ENCODE measurements at places on chromosomes 12 and 14.

DNA sequence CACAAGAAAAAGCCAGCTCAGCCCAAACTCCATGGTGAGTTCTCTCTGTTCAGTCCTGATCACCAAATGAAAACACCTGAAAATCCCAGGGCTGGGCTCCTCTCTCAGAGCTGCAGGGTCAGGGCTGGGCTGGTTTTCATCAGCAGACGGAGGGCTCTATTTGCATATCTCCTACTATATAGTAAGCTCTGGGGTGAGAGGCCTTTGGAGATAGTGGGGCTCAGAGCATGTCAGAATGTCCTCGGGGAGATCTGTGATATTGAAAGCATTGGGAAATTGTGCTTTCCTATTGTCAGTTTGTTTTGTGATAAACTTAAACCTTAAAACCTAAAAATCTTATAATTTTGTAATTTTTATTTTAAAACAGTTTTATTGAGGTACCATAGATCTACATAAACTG, 742.6 kb downstream of the TMEM121 start:
- DNase-seq: no peak

GRCh38 chr12:7101047-7101693, 7.8 kb downstream of the C1RL start:
- DNase-seq: no peak

- DNase-seq: no peak
These were observed 936 bp downstream of the TFCP2 start for GRCh38 chr12:51171884-51172514.

- no peak for DNase-seq
These were observed 44.3 kb upstream of the STK38L start for GRCh38 chr12:27199638-27200300.

- DNase-seq: no peak
These were observed 2.6 kb downstream of the KRT84 start for GRCh38 chr12:52382854-52383253.

DNA sequence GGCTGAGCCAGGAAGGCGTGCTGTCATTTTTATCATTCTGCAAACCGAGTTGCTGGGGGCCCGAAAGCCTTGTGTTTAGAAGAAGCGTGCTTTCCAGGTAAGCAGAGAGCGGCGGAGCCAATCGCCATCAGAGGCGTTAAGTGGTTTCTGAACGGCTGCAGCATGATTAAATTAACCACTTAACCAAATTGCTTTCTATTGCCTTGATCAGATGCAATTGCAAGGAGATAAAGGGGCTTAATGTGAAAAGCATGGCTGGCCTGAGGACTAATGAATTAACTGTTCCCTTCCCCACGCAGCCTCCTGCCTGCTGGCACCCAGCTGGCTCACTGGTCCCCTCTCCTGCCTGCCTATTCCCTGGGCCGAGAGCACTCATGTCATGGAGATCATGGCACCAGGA, 36.6 kb upstream of the CHGA start:
- DNase-seq: no peak

DNA sequence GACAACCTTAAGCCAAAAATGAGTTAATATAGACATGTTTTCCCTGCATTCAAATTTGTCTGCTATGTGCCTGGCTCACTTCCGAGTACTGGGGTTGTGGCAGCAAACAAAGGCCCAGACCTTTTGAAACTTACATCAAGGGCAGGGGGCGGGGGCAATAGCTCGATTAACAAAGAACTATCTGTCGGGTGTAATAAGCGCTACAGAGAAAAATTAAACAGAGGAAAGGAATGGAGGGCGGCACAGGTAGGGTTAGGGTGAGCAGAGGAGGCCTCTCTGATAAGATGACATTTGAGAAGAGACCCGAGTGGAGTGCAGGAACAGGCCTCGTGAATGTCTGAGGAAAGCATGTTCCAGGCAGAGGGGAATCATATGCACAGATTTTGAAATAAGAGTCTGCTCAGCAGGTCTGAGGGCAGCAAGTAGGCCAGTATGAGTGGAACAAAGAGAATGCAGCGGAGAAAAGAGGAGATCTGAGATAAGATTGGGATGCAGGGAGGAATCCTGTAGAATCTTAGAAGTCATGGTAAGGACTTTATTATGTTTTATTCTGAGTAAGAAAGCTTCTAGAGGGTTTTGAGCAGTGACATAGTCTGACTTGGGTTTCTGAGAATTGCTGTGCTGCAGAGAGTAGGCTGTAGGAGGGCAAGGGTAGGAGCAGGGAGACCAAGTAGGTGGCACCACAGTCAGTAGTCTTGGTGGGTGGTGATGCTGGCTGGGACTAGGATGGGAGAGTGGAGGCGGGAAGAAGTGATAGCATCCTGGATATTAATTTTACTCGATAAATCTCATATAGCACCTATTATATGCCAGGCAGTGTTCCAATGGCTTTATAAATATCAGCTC, 52.6 kb downstream of the BICDL1 start:
- peak; percentile 65 for DNase-seq

GRCh38 chr12:24938341-24938740, 10.6 kb downstream of the BCAT1 start:
- DNase-seq: no peak

GRCh38 chr12:12612358-12612757, 682 bp downstream of the CREBL2 start:
- DNase-seq: peak; percentile 47

DNA sequence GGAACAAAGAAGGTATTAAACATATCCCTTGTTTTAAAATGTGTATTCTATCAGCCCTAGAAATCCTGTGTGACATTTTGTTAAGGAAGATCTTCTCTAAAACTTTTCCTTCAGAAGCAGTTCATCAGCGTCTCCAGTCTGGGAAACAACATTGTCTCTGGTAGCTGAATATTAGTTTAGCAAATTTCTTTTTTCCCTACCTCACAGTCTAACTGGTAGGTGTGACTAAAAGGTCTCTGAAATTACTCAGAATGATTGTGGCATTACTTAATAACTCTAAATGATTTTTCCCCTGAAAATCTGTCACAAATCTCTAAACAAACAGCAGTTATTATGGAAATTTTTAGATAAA, 1044.8 kb downstream of the FLRT2 start:
- DNase-seq: no peak

DNA sequence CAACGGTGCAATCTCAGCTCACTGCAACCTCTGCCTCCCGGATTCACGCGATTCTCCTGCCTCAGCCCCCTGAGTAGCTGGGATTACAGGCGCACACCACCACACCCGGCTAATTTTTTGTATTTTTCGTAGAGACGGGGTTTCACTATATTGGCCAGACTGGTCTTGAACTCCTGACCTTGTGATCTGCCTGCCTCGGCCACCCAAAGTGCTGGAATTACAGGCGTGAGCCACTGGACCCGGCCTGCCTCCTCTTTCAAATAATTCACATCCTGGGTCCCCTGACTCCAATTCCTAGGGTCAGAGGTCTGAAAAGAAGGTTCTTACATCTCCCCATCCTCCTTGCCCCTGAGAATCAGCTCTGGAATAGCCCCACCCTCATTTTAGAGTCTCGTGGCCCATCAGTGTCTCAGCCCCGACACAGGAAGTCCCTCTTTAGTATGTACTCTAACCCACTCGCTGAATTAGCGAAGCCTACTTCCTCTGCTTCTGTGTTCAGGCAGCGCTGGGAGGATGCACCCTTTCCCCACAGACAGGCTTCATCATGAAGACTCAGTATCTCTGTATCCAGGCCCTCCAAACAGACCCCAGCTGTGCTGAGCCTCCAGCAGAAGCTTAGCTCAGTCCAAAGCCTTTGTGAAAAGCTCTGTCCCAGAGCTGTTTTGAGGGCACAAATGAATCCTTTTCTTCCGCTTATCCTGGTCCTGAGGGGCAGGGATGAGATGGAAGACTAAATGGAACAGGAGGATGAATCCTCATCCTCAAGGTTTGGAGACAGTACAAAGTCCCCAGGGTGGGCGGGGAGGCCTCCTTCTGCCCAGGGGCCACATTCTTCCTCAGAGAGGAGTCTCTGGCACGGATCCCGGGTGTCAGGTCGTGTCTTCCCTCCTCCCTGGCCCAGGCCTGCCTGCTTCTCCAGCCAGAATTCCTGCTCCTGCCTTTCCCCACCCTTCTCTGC, 3.5 kb downstream of the LPAR5 start:
- peak; percentile 69 for DNase-seq

GRCh38 chr12:11446372-11446771, 51.0 kb upstream of the PRB2 start:
- DNase-seq: no peak

- DNase-seq: no peak
These were observed 39.6 kb downstream of the TEAD4 start for GRCh38 chr12:2998789-2999264.

- DNase-seq: no peak
These were observed 29.4 kb downstream of the SCN8A start for GRCh38 chr12:51620448-51620847.

DNA sequence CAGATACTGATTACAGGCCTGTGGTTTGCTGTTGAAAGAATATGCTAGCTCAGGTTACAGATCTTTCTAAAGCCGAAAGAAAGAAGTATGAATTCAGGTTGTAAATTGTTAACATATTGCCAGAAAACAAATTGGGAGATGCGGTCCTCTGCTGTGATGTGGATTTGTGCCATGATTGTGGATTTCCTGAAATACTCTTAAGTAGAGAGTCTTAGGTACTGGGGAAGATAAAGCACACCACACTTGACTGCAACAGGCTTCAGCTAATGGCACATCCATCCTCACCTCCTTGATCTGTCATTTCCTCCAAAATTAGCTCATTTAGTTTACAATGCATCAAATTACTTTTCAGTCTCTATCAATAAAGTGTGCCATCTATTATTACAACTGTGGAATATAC, 279.2 kb downstream of the SYT1 start:
- no peak for DNase-seq

- no peak for DNase-seq
These were observed 50.7 kb upstream of the PTPRR start for GRCh38 chr12:70971001-70971794.

- DNase-seq: peak; percentile 29
These were observed 45.0 kb downstream of the TRAFD1 start for GRCh38 chr12:112170376-112170775.

DNA sequence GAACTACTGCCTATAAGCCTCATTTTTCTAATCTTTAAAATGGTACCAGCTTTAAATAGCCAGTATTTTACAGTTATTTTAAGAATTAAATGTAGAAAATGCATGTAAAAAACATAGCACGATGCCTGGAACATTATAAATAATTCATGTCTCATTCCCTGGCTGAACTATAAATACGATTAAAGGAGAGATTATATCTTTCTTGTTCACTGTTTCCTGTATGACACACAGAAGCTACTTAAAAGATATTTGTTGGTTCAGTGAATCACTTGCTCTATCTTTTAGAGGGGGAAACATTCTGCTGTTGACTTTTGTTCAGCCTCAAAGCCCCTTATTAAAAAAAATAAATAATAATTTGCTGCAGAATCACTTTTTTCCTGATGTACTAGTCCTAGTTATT, 406.9 kb downstream of the LRFN5 start:
- no peak for DNase-seq

DNA sequence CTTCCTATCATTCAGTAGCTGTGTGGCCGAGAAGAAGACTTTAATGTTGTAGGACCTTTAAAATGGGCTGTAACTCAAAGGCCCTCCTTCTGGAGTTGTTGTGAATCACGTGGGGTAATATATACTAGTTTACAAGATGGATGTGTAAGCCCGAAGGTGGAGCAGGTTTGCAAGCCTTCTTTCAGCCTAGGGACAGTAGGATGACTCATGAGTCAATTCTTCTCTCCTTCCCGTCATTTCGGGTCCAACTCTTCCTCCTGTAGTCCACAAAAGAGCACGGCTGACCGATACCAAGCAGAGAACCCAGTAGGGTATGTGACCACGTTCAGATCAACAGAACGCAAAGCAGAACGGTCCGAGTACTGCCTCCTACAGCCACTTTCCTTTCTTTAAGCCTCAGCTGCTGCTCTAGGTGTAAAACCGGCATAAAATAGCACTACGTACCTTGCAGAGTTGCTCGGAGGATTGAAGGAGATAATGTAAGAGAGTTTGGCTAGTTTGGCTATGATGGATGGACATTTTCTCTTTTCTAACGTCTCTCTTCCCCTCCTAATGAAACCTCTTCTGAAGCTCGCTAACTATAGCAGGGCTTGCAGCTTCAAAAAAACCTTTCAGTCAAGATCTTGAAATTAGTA, 1.3 kb upstream of the RASSF3 start:
- peak; percentile 66 for DNase-seq

DNA sequence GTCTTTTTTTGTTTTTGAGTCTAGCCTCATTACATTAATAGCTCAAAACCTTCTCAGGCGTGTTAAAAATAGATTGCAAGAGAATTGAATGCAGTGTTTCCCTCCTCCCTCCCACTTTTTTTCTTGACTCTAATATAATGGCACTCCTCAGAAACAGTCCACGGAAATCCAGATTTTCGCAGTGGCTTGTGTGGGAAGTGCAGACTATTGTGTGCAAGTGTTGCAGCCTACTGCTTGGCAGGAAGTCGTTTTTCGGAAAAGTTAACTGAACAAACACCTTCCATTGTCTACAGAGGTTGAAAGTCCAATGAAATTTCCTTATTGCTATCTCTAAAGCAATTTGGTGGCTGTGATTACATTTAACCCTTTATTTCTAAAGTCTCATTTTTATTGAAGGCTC, 147.9 kb upstream of the E2F7 start:
- DNase-seq: no peak

DNA sequence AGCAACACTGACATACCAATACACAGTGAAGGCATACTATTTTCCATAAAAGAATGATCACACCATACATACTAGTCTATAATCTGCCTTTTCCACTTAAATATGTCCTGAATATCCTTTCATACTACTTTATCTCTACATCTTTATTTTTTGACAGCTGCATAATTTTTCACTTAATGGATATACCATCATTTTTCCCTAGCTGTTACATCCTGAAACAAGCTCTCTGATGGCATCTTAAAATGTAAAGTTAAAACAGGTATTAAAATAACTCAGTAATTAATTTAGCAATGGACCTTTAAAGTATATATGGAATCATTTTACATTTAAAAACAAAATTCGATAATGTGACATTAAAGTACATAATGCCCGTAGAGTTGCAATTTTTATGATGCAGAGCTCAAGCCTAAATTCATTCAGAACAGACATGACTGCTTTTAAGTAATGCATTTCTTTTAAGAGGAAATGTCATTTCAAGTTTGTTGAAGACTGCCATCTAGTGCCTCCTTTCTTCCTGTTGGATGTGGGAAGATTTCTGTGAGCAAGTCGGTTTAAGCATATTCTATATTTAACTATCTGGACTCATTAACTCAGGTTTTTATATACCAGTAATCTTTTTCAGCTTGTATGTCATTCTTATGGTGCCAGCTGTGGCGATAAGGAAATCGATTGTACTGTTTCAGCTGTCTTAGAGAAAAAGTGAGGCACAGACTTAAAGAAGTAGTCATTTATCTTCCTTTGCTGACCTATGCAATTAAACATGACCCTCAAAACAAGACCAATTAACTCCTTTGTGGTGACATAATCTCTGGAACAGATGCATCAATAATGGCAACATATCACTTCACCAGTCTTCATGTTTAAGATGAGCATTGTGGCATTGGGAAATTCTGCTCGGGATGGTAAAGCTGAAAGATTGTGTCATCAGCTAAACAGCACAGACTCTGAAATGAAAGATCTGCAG, 20.3 kb downstream of the PRICKLE1 start:
- peak; percentile 8 for DNase-seq

DNA sequence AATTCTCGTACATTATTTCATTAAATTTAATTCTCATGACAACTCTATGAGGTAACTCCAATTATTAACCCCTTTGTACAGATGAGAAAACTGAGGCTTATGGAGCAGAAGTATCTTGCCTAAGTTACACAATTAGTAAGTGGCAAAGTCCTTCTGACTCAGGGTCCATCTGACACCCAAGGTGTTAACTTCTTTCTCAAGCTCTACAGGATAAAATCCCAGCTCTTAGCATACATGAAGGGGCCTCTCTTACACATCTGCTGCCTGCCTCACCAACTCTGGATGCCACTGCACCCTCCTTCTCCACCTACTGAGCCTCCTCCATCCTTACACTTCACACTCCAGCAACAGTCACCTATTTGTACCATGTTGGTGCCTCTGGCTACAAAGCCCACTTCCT, 4.3 kb upstream of the KRT72 start:
- no peak for DNase-seq
